Right ventricle myocardium inferior (tissue), 1 donor: ENCODE measurements at places on chromosomes 2 and 18.
A peak's percentile ranks its signal among the peaks of the same experiment; 100 is the strongest.

DNA sequence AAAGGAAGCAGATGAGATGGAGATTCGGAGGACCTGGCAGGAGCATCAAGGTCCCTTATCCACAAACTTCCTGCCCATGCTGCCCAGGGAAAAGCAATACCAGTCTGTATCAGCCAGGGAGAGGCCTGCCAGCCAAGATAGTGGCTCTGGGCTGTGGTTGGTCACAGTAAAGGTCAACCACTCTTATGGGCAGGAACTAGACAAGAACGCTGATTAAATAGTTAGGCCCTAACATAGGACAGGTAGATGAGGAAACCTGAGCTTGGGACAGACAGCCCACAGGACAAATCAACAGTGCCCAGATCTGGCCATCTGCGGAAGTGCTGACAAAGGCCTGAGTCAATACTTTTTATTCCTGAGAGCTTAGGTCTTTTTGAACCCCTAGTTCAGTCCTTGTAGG is 10.7 kb downstream of the PSTPIP2 start:
- DNase-seq = no peak

GRCh38 chr2:44533508-44533907 is 171.8 kb downstream of the CAMKMT start:
- no peak for DNase-seq

DNA sequence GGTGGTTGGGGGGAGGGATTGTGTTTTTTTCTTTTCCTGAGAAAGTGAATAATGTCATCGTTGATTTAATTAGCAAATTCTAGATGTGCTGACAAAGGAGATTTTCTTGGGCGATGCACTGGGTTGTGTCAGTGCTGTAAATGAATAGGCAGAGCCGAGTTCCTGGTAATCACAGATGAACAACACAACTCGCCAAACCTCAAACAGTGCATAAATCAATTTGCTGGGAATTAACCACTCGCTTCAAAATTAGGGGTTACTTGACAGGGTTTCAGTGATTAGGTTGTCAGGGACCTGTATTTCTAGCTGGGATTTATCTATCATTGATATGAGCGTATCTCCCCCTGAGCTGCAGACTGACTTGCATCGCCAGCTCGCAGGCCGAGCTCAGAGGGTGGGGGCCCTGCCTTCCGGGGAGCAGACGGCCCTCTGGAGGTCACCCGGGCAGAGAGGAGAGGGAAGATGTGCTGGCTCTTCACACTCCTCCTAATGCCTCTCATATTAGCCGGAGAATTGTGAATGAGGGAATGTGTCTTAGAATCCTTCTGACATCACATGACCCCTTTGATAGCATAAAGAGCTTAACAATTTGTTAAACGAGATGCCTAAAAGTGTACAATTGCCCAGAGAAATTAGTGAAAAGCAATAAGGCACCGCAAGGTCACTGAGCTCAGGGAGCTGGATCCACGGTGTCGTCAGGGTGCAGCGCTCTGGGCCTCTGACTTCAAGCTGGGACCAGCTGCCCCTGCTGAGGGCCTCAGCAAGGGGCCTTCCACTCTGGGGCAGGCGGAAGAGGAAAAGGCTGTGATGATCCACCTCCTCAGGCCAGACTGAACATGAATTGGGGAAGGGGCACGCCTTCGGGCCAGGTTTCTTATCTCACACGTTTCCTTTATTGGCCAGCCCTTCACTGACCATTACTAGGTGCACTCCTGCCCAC is 48.9 kb downstream of the SMIM21 start:
- DNase-seq = no peak

DNA sequence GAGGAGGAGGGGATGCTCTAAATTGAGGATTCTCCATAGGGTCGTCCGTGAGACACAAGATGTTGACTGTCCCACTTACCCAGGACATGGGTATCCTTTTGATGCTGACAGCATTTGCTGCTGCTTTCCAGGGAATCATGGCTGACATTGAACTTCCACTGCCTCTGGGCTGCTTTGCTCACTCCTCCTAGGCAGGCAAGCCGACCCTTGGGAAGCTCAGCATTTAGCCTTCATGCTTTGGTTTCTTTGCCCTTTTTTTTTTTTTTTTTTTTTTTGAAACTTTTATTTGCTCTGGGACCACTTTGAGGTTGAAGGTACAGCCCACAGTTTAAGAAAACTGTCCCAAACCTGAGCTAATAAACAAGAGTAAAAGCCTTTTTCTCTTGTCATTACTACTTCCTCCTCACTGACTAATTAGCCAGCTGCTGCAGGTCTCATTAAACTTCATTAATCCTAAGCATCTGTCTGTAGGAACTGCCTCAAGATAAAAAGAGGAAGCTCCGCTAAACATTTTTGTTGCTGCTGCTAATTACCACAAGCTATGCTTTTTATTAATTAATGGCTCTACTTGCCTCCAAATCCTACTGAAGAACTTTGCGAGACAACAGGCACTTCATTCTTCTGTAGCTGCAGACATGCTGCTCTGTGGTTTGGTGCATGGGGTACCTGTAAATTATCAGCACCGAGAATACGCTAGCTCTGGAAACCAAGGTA is 125.4 kb downstream of the SPTBN1 start:
- no peak for DNase-seq

GRCh38 chr18:61894751-61895524 is 2.1 kb upstream of the RNF152 start:
- DNase-seq = no peak

DNA sequence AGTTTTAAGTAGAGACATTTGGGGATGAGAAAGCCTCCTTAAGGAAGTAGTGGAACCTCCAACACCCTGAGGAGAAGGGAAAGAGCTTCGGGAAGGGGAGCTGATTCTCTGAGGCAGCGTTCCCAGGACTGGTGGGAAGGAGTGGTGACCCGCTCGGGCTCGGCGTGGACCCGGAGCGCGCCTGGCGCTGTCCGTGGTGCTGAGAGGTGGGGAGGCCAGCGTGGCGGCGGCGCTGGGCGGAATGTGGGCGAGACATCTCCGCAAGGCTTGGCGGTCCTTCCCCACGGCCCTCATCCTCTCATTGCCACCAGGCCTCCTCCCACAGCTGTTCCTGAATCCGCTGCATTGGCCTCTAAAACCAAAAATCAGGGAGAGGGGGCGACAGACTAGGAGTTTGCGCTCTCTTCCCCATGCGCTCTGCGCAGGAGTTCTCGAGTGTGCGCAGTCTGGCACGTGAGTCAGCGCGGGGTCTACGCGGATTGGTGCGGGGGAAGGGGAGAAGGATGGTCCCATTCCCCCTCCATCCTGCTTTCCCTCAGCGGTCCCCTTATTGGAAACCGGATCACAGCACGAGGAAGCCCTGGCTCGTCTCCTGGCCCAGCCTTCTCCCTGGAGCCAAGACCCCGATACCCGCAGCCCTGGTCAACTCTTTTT is 857 bp downstream of the RESP18 start:
- no peak for DNase-seq

DNA sequence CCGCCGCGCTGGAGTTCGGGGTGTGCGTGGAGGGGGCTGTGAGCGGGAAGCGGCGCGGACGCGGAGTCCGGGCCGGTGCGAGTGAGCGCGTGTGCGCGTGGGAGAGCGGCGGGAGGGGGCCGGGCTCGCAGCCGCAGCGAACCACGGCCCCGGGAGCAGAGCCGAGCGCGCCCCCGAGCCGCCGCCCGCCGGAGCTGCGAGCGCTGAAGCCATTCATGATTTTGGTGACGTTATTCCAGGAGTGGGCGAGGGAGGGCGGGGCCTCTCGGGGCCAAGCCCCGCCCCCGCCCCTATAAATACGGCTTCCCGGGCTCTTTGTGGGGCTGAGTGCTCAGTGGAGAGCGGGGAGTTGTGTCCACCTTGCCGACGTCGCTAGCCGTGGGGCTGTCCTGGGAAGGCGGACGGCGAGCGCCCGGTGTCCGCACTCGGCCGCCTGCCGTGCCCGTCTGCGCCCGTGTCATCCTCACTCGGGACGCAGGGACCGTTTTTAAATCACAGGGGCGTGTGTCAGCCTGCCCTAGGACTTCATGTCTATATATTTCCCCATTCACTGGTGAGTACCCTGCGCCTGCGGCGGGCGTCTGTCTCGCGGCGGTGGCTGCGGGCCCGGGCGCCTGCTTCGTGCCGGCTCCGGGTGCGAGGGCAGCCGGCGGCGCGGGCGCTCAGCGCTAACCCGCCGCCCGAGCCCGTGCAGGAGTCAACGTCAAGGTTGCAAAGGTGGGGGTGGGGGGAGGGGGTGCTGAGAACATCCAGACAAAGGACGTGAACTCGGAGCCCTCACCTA is at the start of gene LBH:
LBH (plus strand) TSS at position 323 of the 784 bp plus-strand sequence; CDS start at position 528, 205 bp downstream.
- peak; percentile 92 for DNase-seq

- DNase-seq = no peak
These were observed 47.8 kb downstream of the PHLPP1 start for GRCh38 chr18:62763101-62763521.

DNA sequence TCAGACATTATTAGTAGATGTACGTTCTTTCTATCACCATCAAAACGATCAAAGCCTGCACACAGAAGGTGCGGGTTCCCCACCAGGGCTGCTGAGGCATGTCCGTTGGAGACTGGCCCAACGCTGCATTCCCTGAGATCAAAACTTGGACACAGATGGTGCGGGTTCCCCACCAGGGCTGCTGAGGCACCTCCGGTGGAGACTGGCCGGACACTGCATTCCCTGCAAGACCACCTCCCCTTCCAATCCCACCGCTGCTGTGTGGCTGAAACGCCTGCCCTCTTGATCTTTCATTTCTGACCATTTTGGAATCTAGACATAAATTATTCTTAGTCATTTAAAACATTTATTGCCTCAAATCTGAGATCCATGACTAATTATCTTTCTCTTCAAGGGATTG is 254.2 kb upstream of the SALL3 start:
- no peak for DNase-seq

- no peak for DNase-seq
These were observed 43.1 kb upstream of the IL1R2 start for GRCh38 chr2:101948625-101949155.

GRCh38 chr2:133768256-133768655 is 200.0 kb upstream of the NCKAP5 start:
- peak; percentile 86 for DNase-seq

DNA sequence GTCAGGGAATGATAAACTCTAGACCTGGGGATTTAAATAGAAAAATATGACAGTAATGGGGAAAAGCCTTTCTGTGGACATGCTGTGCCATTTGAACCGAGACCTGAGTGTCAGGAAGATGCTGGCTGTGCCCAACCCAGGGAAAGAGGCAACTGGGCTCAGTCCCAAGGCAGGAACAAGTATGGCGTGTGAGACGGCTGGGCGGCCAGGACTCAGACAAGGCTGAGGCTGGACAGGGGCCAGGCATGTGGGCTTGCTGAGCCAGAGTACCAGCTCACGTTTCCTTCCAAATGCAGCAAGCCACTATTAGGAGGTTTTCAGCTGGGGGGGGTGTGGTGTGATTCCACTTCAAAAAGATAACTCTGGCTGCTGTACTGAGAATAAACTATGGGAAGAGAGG is 92.4 kb downstream of the INPP5D start:
- DNase-seq = peak; percentile 87

GRCh38 chr2:230012267-230012884 is 56.3 kb downstream of the SLC16A14 start:
- DNase-seq = no peak

GRCh38 chr2:85436836-85437487 is 18.4 kb downstream of the SH2D6 start:
- peak; percentile 67 for DNase-seq

DNA sequence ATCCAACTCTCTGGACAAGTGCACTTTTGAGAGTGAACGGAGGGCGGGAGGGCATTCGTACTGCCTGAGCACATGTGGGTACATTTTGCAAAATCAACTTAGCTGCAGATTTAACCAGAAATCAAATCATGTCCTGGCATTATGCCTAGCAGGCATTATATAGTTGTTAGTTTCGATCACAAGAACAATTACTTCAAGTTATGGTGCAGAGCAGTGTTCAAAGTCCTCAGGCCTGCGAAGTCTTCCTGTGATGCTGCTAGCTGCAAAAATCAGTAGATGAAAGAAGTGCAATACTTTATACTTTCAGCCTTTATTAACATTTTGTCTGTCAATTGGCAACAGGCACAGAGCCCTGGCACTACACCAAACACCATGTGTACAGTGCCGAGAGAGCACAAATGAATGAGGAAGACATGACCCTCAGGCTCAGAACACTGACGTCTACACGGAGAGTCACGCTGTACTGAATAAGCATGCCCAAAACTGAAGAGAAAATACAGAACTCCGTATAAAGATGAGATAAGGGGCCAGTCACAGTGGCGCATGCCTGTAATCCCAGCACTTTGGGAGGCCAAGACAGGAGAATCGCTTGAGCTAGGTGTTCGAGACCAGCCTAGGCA is 92.1 kb upstream of the CREB1 start:
- DNase-seq = no peak
